GM13976 (cell line): ENCODE measurements at places on chromosomes 5 and 9.
A peak's percentile ranks its signal among the peaks of the same experiment; 100 is the strongest.

DNA sequence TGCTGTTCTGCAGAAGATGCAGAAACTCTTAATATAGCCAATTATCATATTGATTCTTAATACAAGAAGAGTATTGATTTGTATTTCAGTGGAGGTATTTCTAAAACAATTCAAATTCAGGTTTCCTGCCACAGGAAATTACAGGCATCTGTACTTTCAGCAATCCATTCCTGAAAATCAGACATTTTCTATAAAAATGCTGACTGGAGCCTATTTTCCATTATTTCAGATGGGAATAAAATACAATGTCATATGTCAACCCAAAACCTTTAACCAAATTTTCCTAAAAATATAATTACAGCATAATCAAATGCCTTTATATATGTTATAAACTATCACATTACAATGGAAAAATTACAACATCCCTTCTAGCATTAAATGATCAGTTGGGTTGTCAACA is 131.5 kb downstream of the MELK start:
- DNase-seq: no peak

GRCh38 chr9:135644631-135645218 is 5.4 kb upstream of the GLT6D1 start:
- no peak for DNase-seq

- no peak for DNase-seq
These were observed 79.6 kb downstream of the MACROH2A1 start for GRCh38 chr5:135319458-135319857.

DNA sequence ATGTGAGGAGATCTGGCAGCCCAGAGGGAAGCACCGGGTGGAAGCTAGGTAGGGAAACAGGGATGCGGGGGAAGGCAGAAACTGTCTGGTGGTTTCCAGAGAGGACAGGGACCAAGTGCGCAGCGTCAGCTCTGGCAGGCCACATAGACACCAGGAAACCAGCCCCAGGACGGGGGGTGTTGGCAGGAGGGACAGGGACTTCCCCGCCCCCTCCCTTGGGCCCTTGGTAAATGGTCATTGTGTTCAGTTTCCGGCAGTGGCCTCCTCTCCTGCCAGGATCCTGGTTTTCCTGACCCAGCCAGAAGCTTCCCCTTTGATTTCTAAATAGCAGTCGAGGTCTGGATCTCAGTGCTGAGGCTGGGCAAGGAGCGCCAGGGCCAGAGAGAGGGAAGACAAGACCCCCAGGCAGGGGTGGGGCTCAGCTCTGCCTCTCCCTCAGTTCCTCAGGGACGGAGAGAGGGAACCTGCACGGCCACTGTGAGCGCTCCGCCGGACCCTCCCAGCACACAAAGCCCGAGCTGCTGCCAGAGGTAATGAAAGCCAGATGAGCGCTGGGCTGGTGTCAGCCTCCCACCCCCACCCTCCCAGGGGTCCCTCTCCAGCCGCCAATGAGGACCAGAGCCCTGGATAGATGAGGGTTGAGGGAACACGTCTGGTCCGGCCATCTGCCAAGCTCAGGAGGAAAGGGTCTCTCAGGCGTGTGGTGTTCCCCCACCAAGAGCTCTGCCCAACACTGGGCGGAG is 1.8 kb downstream of the RALGDS start:
- no peak for DNase-seq

- DNase-seq: no peak
These were observed 189.4 kb upstream of the DMRTA1 start for GRCh38 chr9:22257026-22257816.

DNA sequence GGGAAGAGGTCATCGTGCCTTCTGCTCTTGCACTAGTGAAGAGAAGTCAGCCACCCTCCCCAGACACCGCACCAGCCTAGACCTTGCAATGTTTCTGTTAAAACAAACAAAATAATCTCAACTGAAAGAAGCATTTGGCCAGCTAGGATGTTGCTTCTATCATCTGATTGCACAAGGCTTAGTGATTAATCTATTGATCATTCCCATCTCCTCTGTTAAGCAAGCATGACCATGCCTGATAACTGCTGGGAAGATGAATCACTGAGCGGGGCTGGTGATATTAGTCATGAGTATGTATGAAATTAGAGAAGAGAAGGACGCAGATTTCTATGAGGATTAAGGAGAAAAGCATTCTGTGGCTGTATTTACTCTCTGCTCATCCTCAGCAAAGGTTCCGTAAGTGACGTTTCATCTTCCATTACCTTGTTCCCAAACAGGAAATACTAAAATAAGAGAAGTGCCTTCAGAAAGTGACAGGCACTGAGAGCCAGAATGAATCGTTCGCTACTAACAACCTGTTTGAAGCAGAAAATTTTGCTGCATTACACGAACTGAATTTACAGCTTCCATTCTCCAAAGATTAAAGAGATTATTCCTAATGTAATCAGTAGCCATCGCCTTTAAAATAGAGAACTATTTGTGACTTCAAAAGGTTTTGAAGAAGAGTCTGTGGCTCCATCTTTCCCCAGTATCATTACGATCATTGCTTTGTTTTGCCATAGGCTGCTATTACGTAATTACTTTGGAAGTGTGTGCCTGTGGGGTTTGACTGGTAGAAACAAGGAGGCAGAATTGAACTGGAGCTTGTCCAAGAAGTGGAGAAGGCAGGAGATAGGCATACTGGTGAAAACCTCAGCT is 219.1 kb downstream of the MED10 start:
- DNase-seq: no peak

DNA sequence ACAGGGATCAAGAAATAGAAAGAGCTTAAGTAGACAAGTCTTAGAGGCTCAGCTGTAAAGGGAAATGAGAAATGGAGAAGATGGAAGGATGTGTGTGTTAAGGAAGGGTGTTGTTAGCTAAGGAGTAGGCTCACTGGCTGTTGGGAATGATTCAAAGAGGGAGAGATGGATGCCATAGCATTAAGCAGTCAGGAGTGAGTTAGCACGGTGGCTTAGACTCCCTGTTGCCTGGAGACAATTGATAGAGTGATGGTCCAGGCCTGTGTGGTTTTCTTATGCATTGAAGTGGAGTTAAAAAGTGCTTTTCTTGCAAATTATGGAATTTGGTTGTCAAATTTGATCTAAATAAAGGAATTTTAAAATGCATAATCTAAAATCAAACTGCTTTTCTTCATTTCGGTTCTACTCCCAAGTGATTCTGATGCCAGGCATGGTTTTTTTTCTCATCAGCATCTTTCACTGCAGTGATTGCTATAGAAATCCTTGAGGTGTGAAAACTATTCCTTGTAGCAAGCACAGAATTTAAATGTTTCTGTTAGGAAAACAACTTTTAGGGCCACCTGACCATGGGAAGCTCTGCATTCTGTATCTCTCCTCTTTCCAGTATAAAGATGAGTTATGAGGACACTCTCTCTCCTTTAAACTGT is 214.7 kb downstream of the ADCY2 start:
- DNase-seq: no peak

DNA sequence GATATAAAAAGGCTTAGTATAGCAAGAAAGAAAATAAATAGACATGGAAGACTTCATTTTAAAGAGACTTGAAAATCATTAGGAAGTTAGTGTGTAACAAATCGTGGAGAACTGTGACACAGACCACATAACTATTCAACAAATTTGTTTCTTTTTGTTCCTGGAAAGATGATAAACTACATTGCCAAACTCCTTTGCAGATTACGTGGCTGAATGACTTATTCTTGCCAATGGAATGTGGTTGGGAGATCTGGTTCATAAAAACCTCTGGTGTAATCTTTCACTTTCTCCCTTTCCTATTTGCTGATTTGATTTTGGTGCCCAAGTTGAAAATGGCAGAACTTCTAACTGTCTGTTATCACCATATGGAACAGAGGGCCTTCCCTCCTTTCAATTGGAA is 328.9 kb upstream of the MEF2C start:
- no peak for DNase-seq

- DNase-seq: no peak
These were observed 84.9 kb upstream of the ASS1 start for GRCh38 chr9:130359819-130360218.

DNA sequence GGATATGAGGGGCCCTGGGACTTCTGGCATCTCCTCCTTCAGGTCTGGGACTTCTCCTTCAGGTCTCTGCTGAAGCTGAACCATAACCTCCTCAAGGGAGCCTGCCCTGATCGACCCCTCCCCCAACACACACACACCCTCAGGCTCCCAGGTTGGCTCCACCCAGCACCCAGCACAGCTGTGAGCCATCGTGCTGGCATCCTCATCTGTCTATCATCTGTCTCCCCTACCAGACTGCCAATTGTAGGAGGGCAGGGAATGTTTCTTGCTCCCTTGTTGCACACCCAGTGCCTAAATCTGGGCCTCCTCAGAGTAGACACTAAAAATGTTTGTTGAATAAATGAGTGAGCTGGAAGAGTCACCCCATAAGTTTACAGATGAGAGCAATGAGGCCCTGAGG is 71.4 kb downstream of the LRSAM1 start:
- no peak for DNase-seq

- DNase-seq: no peak
These were observed 43.6 kb downstream of the ROPN1L start for GRCh38 chr5:10485142-10485795.

GRCh38 chr5:133026664-133027153 is 360 bp upstream of the ZCCHC10 start:
- DNase-seq: no peak

GRCh38 chr9:117678871-117679270 is 25.3 kb upstream of the TLR4 start:
- DNase-seq: no peak

- DNase-seq: no peak
These were observed 479.4 kb downstream of the ENC1 start for GRCh38 chr5:74161170-74161569.

DNA sequence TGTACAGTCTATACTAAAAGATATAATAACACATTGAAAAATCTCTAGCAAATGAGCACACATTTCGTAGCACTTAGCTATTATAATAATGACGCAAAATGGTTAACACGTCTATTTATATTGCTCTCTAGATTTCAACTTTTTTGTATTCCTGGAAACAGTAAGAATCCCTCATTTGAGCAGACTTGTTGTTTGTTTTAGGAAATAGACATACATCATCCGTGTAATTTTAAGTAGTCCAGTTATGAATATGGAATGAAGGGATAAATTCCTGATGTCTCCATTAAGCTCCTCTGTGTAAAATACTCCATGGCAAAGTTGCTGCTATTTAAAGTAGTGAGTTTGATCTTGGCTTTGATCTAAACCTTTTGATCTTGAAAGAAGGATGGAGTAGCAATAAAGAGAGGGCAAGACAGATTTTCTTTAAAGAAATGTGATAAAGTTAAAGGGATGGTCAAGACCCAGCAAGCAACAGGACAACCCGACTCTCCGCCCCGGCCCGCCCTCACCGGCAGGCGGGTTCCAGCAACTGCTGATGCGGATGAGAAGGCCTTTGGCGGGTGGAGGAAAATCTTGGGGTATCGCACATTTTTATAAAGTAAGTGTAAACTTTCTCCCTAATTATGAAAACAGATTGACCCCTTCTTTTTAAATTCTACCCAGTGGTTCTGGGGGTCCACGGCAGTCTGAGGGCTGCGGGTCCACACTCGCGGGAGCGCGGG is 277.4 kb downstream of the AOPEP start:
- DNase-seq: peak; percentile 76

DNA sequence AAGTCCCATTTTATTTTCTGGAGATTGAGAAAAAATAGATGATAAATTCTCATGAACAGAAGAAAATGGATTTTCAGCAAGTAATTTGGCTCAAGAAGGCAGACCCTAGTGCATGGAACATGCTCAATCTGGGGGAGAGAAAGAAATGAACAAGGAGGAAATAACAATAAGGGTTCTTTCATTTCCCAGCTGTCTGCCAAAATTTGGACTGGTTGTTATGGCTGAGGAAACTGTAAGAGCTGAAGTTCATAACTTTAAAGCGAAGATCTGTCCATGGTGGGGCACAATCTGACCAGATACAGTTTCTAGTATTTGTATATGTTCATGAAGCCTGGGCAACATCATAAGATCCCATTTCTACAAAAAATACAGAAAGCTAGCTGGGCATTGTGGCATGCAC is 1386.5 kb upstream of the DMAC1 start:
- DNase-seq: no peak

DNA sequence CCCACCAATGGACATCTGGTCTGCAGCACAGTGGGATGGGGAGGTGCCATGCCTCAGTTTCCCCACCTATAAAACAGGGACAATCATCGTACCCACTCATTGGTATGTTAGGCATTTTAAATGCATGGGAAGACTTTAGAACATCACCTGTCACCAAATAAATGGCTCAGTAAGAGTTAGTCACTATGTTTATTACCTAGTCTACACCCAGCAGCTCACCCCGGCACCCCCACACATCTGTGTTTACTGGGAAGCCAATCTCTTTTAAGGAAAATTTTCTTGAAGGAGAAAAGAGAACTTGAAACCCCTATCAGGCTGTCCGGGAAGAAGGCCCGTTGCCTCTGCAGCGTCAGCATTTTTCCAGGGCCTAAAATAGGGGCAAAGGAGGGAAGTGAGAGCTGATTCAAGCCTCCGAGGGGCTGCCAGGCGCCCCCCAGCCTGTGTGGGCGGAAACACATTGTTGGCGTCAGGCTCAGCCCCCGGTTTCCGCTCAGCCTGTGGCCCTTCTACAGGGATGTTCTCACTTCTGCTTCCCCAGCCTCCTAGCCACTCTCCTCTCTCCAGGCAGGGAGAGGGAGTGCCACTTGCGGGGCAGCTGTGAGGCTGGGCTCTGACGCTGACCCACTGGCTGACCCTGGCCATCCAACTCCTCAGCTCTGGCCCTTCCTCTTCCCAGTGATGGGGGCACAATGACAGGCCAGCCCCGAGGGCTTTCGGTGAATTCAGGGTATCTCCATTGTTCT is 4.6 kb downstream of the CSF1R start:
- peak; percentile 85 for DNase-seq

- no peak for DNase-seq
These were observed 72.0 kb upstream of the GABRA1 start for GRCh38 chr5:161775891-161776290.

DNA sequence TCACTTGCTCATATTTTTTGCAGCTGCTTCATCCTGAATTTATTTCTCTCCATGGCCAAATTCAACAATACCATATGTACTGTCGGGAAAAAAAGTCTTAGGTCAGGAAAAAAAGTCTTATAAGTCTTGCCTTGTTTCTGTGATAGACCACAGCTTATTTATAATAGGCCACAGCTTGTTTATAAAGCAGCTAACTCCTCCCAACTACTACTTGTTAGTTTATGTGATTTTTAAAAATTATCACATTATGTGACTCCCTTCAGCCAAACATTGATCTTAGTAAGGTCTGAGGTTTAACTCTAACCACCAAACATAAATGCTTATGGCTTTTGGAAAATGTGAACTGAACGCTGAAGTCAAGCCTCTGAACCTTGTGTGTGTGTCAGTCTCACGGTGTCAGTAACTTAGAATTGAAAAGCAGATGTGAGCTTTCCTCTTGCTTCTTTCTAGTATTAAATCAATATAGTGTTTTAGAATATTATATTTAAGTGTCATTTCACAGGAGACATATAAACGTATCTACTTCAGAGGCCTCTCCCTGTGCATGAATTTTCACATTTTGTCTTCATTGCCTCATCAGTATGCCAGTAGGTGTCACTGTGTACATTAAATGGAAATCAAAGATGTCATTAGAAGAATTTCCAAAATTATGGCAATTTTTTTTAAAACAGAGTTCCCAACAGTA is 51.3 kb downstream of the SNX24 start:
- no peak for DNase-seq
